ENCODE measurements at places on chromosomes 6 and 20. TPM values are rescaled to one million over a fixed set of nuclear protein-coding genes. Genes with fewer than 3 reads are reported as not detected.

DNA sequence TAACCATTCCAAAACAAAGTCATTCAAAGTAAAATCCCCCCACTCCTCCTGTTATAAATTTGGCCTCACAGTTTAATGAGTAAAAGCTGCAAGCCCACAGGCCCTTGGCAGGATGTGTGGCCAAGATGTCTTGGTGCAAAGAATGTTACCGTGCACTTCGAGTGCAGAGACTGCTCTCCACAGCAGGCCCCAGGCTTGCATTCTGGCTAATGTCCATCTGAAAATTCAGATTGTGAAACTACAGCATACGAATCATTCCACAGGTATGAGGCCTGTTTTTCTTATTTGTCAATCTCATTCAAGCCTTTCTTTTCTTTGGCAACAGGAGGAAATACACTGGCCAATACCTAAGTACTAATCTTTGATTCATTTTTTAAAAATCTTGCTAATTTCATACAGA, 7.1 kb downstream of the RPS6KA2 start:
- no peak for DNase-seq

PDE7B gene
- 0.95 TPM for total RNA-seq

PROKR2 gene
- not detected for total RNA-seq

BFSP1 gene
- 3.2 TPM for total RNA-seq

ZNF165 gene
- total RNA-seq = 0.50 TPM
